ENCODE measurements at places on chromosomes 12 and 14.

- no peak for DNase-seq
Observed at GRCh38 chr14:56657604-56658003, 78.0 kb downstream of the TMEM260 start.

- no peak for DNase-seq
Observed at GRCh38 chr14:73696466-73697400, 17.5 kb downstream of the PNMA1 start.

DNA sequence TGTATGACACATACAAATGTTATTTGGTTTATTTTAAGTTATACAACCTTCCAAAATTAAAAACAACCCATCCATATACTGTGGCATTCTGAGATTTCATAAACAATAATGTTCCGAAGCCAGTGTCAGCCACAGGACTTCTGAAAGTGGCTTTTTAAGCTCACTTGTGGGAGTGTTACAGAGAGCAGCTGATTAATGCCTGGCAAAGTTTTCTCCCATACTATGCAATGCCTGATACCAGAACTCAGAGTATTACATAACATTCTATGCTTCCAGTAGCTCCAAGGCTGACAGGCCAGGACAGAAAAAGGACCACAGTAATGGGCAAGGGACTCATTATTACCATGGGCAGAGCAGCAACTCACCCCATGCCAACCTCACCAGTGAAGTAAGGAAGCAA, 29.3 kb downstream of the NELL2 start:
- no peak for DNase-seq

GRCh38 chr14:67833403-67833802, 13.8 kb downstream of the RAD51B start:
- no peak for DNase-seq

- DNase-seq: no peak
Observed at GRCh38 chr14:32006263-32007110, 70.6 kb upstream of the ARHGAP5 start.

DNA sequence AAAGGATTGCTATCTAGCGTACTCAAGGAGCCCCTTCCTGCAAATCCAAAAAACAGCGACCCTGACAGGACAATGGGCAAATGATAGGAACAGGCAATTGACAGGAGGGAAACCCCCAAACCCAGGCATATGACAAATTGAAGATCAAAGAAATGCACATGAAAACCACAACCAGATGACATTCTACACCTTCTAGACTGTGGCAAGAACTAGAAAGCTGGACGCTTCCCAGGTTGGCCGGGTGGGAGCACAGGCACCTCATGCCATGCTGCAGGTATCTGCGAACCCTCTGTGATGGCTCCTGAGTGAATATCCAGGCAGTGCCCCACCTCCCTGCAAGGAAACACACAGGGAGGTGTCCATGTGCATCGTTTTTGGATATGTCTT, 37.1 kb downstream of the CMKLR1 start:
- no peak for DNase-seq
